Lung (tissue), 17 donors: ENCODE measurements at places on chromosomes 4 and X.
A peak's percentile ranks its signal among the peaks of the same experiment; 100 is the strongest.

DNA sequence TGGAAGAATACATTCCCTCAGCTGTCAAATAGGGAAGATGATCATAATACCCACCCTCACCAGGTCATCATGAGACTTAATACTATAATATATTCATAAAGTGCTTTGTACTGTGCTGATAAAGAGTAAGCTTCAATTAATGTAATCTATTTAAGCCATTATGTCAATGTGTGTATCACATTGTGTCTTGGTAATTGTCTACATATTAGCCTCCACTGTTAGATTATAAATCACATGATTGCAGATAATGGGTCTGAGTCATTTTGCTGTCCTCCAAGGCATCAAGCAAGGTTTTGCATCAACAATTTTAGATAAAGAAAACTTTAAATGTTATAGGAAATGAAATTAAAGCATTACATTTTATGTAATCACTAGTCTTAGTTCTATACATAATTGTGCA, 45.2 kb upstream of the CEP135 start:
- no peak overlapping the region for H3K4me3 ChIP-seq
- no peak for DNase-seq
- H3K36me3 ChIP-seq, result peaks cover 15% of the 10 kb centered on the region
- no peak overlapping the region for H3K27ac ChIP-seq
- no peaks in the 10 kb centered on the region for H3K4me1 ChIP-seq

DNA sequence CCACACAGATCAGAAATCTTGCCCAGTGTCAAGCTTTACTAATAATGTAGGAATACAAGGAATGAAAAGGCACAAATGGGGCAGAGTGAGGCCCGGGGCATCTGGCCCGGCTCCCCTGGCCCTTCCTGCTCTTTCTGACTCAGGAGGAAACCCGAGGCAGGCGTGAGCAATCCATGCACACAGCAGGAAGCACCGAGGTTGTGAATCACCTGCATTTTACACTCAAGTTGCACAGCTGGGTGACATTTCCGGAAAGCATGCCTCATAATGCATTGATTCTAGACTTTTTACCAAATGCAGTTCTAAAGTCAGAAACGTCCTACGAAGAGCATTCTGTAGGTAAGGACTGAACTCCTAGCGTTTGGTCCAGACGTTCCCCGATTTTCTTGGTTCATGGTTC, 38.9 kb downstream of the PRIMPOL start:
- peaks cover 2% of the 10 kb centered on the region for H3K36me3 ChIP-seq
- peaks cover 3% of the 10 kb centered on the region for H3K4me1 ChIP-seq
- DNase-seq, result no peak
- no peaks in the 10 kb centered on the region for H3K27me3 ChIP-seq

DNA sequence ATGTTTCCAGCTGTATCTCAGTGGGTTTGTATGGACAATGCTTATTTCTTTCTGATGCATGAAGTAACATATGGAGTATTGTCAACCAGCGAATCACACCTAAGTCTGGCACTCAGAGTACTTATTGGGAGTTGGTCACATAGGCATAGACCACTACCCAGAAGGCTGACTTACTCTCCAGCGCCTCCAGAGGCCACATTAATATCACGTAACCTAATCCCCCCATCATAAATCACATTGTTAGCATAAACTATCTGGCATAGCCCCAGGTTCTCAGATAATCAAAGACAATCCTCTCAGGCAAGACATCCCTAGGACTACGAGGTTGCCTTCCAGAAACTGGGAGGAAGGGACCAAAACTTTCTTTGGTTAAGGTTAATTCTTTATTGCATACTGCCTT, 560.5 kb upstream of the PABPC4L start:
- no peaks in the 10 kb centered on the region for H3K27me3 ChIP-seq
- no peak overlapping the region for H3K27ac ChIP-seq
- no peaks in the 10 kb centered on the region for H3K4me1 ChIP-seq
- no peaks in the 10 kb centered on the region for H3K36me3 ChIP-seq
- no peak overlapping the region for H3K4me3 ChIP-seq

DNA sequence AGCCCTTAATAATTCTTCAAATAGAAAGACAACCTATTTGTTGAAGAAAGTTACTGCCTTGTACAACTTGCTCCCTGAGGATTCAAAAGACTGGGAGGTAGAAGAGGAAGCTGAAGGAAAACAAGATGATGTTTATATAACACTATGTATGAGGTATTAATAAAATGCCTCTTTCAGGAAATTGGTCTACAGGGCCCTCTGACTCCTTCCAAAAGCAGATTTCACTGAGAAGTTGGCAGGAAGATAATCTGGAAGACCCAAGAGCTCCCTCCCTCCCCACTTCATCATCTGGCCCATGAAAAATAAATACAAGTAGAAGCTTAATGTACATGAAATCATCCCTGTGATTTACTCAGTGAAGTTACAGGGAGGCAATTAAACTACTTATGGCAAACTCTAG, 107.5 kb upstream of the MAGEC2 start:
- no peak overlapping the region for H3K27ac ChIP-seq
- no peak for DNase-seq
- H3K4me1 ChIP-seq, result no peaks in the 10 kb centered on the region
- no peaks in the 10 kb centered on the region for H3K27me3 ChIP-seq
- no peak overlapping the region for H3K4me3 ChIP-seq

DNA sequence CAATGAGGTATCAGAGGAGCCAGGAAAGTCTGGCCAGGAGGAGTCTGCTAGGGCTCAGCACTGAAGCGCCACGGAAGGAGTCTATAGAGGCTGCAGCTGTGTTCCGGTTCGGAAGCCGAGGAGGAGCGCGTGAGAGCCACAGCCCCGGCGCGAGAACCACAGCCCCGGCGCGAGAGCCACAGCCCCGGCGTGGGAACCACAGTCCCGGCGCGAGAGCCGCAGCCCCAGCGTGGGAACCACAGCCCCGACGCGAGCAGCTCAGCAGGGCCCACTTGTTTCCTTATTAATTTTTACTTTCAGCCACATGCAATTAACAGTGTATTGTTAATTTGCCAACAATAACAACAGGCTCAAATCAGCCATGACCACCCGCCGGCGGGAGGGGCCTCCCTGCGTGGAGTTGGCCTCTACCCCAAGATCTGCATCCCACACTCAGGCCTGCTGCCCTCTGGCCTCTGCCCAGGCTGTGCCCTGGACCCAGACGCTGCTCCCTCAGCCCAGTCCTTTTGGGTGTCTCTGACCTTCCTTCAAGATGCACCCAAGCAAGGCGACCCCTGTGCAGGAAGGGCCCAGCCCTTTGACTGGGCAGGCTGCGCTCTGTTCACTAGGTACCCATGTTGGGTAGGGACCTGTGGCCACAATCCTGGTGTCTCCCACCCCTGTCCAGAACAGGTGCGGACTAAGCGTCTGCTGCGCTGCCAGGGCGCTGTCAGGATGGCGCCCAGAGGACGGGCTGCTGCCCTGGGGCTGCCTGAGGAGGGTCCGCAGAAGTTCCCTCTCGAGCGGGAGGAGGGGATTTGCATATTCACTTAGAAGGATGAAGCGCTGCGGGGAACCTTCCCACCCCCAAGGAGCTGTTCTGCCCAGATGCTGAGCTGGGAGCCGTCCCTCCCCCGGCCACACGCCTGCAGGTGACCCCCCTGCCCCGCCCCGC, 113.8 kb downstream of the ADRA2C start:
- H3K27me3 ChIP-seq, result peaks cover 54% of the 10 kb centered on the region
- H3K4me1 ChIP-seq, result no peaks in the 10 kb centered on the region
- no peaks in the 10 kb centered on the region for H3K36me3 ChIP-seq
- no peak for DNase-seq

GRCh38 chr4:15495621-15496020, 25.9 kb downstream of the CC2D2A start:
- no peak overlapping the region for H3K4me3 ChIP-seq
- no peaks in the 10 kb centered on the region for H3K27me3 ChIP-seq
- H3K36me3 ChIP-seq, result no peaks in the 10 kb centered on the region
- H3K4me1 ChIP-seq, result peaks cover 4% of the 10 kb centered on the region
- H3K27ac ChIP-seq, result no peak overlapping the region

DNA sequence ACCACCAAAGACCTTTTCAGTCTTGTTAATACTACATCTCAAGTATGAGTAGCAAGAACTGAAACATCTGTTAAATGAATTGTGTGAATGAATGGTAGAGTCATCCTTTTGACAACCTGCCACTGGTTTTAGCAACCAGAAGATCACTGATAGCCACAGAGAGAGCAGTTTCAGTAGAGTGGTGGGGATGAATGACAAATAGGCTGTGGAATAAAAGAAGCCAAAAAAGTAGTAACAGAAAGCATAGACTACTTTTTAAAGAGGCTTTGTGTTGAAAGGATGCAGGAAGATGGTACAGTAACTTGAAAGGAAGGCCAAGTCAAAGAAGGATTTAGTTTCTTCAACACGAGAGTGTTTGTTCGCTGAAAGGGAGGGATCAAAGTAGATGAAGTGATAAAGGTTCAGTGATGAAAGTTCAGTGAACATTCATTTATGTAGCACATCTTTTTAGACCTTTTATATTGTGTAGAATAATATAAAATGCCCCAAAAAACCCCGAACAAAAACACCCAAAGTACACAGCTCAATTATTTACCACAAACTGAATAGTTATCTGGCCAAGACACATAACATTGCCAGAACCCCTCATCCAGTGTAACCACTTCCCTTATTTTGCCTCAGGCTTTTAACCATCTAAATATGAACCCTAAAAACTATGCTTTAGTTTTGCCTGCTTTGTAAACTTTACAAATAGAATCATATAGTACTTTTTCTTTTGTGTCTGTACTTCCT, 40.1 kb upstream of the EIF1AX start:
- no peaks in the 10 kb centered on the region for H3K4me1 ChIP-seq
- no peaks in the 10 kb centered on the region for H3K36me3 ChIP-seq
- no peak overlapping the region for H3K27ac ChIP-seq
- no peak overlapping the region for H3K4me3 ChIP-seq
- DNase-seq, result no peak

DNA sequence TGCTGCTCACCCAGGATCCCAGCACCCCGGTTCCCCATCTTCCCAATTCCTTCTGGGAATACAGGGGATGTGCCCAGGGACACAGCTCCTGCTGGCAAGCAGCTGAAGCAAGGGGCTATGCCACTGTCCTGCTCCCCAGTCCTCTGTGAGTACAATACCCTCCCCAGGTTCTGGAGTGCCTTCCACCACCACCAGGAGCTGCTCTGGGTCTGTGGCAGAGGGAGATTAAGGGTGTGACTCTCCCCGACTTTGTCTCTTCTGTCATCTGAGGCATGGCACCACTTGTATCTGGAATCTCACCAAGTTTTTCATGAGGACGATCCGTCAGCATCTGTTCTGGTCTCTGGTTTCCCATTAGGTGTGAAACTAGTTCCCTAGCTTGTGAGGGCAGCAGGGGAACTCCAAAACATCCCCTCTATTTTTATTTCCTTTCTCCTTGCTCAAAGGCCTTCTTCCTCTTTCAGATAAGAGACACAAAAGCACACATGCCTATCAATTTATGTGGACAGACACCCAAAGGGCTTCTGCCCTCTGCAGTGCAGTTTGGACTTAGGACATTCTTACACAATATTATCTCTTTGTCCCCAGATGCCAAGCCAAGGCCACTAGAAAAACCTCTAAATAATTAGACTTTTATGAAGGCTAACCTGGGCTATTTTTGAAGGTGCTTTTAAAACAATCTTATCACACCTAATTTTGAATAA, 26.8 kb downstream of the MGST2 start:
- H3K4me1 ChIP-seq, result peaks cover 5% of the 10 kb centered on the region
- no peaks in the 10 kb centered on the region for H3K27me3 ChIP-seq
- peak overlapping the region; percentile 53 for H3K27ac ChIP-seq
- H3K4me3 ChIP-seq, result no peak overlapping the region
- H3K36me3 ChIP-seq, result peaks cover 8% of the 10 kb centered on the region

DNA sequence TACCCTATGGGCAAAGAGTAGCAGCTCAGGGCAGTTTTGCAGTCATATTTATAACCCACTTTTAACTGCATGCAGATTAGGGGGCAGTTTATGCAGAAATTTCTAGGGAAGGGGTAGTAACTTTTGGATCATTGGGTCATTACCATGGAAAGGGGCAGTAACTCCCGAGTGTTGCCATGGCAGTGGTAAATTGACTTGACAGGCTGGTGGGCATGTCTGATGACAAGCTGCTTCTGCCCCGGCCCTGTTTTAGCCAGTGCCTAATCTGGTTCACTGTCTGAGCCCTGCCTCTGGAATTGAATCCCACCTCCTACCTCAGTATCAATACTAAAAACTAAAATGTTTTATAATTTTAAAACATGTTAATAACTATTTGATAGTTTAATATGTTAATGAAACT, 362.1 kb upstream of the ATOH1 start:
- no peak overlapping the region for H3K27ac ChIP-seq
- no peak for DNase-seq
- H3K4me3 ChIP-seq, result no peak overlapping the region

DNA sequence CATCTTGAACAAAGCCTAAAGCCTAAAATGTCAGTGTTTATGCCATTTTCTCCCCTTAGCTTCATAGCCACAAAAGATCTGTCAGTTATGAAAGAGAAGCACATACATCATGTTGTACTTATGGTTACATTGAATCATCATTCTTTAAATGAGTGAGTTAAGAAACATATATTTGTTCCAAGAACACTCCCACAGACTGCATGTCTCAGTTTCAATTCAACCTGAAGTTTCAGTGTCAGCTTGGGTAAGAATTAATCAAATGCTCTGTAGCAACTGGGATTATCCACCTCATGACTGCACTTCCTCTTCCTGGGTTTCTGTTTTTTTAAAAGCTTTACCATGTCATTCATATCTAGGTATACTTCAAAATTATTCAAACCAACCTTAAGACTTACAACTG, 3.9 kb upstream of the TMPRSS11B start:
- H3K27me3 ChIP-seq, result no peaks in the 10 kb centered on the region
- DNase-seq, result no peak
- H3K4me3 ChIP-seq, result no peak overlapping the region
- no peaks in the 10 kb centered on the region for H3K36me3 ChIP-seq
- H3K27ac ChIP-seq, result no peak overlapping the region

DNA sequence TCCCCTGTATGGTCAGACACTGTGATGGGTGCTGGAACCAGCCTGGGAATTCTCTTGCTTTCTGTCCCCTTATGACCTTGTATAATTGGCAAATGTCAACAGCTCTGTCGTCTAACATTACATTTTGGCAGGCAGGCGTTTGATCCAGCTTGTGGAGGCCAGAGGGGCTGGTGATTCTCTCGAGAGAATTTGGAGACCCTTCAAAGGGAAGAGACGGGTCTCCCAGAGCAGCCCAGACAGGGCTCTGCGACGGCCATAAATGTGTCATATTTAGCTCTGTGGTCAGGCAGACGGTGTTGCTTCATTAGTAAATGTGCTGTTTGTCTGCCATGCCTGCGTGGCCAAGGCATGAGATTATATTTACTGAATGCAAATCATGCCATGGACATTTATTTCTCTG, 68.7 kb downstream of the SORCS2 start:
- no peaks in the 10 kb centered on the region for H3K36me3 ChIP-seq
- peaks cover 3% of the 10 kb centered on the region for H3K27me3 ChIP-seq
- H3K4me1 ChIP-seq, result peaks cover 5% of the 10 kb centered on the region
- H3K4me3 ChIP-seq, result no peak overlapping the region

DNA sequence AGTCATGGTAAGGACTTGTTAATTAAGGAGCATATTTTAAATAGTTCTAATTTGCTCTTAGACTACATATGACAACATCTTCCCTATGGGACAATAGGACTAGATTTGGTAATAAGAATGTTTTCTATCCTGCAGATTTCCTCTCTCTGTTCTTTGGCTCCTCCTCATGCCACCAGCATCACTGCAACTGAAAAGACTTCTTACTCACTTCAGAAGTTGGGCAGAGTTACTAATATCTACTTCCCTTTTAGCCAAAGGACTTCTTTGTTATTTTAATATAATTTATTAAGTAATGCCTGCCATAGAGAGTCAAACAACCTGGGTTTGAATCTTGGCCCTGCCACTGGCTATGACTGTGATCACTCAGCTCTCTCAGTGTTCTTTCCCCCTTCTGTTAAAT, 16.4 kb downstream of the MMAA start:
- H3K27ac ChIP-seq, result no peak overlapping the region
- H3K27me3 ChIP-seq, result no peaks in the 10 kb centered on the region
- DNase-seq, result no peak
- no peak overlapping the region for H3K4me3 ChIP-seq
